ENCODE measurements at places on chromosomes 2 and 18.

DNA sequence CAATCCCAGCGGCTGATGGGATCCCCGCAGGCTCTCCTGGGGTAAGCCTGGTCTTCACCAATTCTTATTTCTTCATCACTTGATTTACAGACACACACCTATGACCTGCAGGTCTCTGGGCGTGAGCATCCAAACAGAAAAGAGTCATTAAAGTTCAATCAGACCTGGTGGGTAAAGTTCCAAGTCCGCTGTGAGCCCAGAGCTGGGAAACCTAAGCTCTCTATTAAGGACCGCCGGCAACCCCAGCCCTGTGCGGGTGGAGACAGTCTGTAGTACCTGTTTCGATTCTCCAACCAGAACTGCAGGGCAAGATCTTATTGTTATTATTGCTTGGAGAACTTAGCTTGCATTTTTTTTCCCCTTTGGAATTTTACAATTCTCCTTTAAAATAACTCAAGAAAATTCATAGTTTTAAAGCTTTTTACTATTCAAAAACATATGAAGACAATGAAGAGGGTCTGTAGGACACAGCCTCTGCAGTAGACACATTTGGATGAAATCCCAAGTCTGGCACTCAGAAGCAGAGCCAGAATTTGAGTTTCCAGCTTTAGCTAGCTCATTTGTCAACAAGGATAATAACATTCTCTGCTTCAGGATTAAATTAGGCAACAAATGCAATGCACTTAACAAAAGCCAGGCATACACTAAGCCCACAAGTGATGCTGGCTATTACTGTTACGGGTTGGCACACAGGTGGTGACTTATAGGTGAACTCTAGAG is 376.4 kb downstream of the INSIG2 start:
- DNase-seq: no peak

- no peak for DNase-seq
Measured at GRCh38 chr18:79748321-79749180, 49.2 kb upstream of the KCNG2 start.

GRCh38 chr2:181380581-181380980 is 76.6 kb upstream of the ITGA4 start:
- DNase-seq: no peak

DNA sequence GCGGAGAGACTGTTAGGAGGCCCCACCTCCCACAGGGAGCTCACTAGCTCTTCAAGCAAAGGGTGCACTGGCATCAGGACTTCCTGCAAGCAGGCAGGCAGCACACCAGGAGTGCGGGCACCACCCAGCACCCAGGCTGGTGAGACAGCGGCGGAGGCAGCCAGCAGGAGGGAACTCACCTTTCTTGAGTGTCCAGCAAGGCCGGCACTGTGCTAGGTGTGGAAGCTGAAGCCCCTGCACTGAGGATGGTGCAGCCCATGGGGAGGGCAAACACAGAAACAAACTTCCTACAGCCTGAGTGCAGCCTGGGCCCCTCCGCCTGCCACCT is 100.7 kb upstream of the ID2 start:
- DNase-seq: no peak

DNA sequence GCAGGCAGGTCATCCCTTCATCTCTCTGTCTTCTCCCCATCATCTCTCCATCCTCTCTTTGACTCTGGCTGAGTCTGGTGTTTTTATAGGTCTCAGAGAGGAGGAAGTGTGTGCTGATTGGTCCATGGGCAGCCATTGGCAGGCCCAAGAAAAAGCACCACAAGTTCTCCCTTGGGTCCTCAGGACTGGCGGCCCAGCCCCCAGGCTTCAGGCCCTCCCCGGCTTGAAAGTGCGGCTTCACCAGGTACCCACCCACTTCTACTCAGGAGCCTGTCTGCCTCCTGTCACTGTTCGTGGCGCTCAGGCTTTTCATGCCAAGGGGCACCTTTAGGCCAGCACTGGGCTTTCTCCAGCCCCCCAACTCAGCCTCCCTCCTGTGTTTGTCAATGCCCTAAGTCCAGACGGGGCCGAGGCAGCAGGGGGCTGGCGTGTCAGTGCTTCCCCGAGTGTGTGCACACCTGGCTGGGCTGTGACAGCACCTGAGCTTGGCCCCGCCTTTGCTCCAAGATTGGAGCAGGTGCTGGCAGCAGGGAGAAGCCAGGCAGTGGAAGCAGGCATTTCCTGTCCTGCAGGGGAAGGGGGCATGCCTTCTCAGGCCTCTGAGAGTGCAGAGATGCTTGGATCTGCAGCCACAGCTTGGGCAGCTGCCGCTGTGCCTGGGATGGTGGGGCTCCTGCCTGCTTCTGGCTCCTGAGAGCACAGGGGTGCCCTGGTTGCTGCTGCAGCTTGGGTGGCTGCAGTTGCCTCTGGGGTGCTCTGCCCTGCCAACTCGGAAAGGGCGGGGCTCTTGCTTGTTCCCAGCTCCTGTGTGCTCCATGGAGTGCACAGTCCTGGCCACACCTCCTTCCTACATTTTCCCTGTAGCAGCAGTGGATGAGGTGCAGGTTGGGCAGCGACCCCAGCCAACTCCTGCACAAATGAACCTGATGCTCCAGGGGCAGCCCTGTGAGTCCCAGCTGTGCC is 34.1 kb downstream of the FBXO48 start:
- no peak for DNase-seq

Data from stimulated activated CD4-positive, alpha-beta T cell treated with anti-CD3 and anti-CD28 coated beads, TNF-alpha, amount 100 ng/mL, for 48 hours (primary cell).